ENCODE measurements at places on chromosomes 3 and 15. TPM values are rescaled to one million over a fixed set of nuclear protein-coding genes. Genes with fewer than 3 reads are reported as not detected.

The PPCDC gene
- total RNA-seq, result 36.9 TPM

The CHCHD6 gene
- 10.8 TPM for total RNA-seq

DNA sequence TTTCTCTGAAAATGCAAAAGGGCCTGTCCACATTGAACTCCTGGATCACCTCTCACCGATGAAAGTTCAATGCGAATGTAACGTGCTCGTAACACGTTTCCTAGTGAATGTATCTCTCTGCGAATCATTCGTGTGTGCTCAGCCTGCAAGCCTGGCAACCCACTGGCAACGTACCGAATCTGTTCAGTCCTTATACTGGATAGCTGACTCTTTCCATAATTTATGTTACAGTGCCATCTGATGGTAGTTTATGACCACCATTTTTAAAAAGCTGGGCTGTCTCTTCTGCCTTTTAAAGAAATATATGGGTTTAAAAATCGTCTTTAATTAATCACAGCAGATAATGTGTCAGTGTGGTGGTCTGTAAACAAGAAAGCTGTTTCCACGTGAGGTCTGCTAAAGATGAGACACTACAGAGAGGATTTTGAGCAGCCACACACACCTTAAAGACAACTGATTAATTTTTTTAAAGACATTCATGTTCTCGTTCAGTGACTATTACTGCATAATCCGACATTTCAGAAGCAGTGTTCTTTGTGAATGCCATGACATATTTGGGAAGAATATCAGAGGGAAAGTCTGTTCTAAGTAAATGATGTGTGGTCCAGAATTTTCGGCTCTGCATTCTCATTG is 69.4 kb upstream of the FOXP1 start:
- peak; percentile 58 for DNase-seq

GRCh38 chr15:69885173-69885955 is 212.4 kb downstream of the TLE3 start:
- no peak for DNase-seq

- no peak for DNase-seq
These were observed 44.1 kb downstream of the KLHL25 start for GRCh38 chr15:85750319-85751290.

DNA sequence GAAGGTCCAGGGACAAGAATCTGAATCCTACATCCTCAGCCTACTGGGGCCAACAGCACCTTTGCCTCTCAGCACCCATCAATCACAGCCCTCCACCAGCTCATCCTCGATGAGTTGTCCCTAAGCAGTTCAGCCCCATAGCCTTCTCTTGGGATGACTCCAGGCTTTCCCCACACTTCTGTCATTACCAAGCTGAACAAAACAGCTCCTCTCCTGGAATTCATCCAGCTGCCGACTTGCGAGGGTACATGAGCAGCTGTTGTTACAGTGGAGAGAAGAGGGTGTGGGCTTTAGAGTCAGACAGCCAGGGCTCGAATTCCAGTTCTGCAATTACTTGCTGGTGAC is 69.0 kb upstream of the THBS1 start:
- DNase-seq, result no peak

DNA sequence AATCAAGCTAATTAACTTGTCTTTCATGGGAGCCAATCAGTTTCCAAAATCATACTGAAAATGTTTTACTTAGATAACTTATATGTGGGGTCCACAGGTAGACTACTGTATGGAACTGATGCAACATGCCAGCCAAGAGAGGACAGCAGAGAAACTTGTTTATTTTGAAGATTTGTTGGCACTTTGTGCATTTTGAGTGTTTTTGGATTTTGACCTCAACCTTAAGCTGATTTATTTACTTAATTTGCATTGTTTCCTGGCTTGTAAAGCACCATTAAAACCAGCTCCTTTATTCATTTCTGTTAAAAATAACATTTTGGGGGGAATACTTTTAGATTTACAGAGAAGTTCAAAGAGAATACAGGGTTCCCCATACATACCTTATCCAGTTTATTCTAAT is 166.6 kb downstream of the MCTP2 start:
- DNase-seq, result no peak

- no peak for DNase-seq
These were observed 409.6 kb upstream of the TBL1XR1 start for GRCh38 chr3:177606891-177607290.

DNA sequence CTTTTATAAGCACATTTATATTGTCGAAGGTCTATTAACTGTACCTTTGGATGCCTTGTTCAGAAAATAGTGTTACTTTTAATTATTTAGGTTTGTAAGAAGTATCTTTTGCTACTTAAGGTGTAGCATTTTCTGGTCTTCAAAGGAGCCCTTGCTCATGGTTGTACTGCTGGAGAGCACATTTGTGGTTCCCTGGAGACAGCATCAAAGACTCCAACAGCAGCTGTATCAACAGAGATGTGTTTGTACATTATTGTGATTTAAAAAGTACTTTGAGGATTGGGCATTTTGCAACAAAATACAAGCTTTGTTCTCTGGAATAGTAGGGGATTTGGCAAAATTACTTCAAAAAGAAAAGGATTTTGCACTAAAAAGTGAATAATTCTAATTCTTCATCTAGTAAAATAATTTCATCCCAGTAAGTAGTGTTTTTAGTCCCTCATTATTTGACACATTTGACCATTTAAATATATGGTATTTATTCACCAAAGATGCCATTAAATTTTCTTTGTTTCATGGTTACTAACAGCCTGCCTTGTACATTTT is 16.5 kb downstream of the TBC1D23 start:
- DNase-seq, result no peak

DNA sequence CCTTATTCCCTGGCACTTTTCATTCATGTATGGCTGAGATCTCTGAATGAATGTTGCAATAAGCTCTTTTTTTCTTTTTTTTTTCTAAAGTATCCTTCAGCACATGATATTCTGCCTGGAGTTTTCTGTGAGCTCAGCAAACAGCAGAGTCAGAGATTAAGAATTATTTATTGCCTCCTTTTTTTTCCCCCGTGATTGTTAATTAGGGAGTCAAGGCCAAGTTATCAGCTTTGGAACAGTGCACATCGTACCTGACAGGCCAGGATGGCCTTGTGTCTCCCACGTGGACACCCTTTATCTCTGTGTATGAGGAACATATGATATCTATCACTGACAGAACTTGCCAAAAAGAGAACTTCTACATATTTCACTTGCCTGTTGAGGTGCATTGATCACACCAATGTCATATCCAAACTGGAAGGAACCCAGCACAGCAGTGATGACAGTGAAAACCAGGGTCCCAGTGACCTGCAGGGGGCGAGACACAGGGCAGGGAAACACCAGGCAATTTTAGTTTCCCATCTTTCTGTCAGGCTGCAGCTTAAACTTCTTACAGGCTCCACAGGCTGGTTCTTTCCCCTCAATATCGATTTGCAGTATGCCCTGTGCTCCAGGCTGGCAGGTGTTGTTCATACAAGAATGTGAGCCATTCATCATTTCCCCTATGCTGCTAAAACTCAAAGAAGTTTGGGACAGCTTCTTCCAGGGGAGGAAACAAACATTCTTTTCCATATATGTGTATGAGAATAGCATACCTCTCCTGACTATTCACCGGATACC is 8.2 kb downstream of the SLC2A2 start:
- DNase-seq, result no peak

GRCh38 chr3:123089611-123090331 is 22.9 kb downstream of the PDIA5 start:
- DNase-seq, result no peak
